ENCODE measurements at places on chromosomes 16 and 17.

DNA sequence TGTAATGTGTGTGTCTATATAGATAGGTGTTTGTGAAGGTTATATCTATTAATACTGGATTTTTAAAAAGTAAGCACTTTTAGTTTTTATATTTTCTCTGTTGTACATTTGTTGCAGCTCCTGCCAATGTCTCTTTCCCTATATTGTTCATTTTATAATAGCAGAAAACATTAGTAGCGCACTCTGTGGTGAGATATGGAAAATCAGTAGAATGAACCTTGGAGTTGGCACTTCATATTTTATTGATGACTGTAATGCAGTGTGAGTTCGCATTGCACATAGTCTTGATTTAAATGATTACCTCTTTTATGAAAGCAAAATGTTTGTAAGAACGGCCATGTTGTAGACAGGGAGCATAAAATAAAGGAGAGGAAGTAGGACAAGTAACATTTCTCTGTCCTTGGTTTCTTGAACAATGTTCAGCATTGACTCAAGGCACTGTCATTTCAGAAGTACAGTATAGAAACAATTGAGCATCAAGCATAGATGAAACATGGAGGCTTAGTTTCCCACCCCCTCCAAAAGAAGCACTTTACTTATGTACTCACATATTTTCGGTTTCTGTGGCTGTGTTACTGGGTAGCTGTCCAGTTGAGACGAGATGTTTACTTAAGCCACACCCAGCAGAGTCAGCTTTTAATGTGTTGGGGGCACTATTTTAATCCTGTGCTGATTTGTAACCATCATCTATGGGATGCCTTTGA, 74.0 kb downstream of the TANC2 start:
- no peak for DNase-seq

GRCh38 chr16:16908077-16908476, 529.1 kb downstream of the NPIPA7 start:
- no peak for DNase-seq

- no peak for DNase-seq
Observed at GRCh38 chr16:12758031-12758669, 45.5 kb downstream of the CPPED1 start.

DNA sequence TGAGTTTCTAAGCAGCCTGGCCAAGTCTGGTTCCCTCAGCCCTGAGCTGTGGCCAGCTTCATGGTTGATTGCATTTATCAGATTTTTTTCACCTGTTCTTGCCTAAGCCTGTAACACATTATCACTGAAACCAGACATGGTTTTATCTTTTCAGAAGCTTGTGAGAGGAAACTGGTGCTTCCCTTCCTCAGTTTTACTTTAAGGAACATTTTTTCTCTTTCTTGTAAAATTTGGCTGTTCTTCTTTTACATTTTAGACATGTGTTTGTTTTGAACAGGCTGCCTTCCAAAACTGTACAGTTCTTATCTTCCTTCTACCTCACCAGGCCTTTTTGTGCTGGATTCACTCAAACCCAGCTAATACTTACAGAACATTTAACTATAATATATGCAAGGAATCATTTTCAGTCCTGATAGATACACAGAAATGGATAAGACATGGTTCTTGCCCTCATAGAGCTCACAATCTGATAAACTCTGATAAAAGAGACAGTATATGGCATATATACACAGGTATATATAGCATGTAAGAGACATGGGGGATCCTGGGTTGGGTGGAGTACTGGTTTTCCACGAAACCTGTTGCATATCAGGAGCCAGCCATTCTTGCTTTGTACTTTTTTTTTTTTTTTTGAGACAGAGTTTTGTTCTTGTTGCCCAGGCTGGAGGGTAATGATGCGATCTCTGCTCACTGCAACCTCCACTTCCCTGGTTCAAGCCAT, 44.5 kb downstream of the ZNRF1 start:
- no peak for DNase-seq

DNA sequence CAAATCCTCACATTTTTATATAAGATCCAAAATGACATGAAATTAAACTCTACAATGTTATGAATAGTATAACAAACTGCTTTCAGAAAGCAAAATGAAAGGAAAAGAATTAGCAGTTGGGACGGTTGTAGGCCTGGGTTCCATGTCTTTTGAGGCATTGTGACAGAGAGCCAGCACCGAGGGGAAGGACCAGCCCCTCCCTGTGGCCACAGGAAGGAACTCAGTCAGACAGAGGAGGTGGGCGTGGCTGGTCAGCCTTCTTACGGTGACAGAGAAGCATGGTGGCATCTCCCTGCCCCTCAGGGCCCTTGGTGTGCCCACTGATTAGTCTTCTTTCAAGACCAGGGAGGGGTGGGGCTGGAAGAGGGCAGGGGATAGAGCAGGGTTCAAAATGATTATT, 5.7 kb downstream of the ZNF319 start:
- DNase-seq, result no peak

DNA sequence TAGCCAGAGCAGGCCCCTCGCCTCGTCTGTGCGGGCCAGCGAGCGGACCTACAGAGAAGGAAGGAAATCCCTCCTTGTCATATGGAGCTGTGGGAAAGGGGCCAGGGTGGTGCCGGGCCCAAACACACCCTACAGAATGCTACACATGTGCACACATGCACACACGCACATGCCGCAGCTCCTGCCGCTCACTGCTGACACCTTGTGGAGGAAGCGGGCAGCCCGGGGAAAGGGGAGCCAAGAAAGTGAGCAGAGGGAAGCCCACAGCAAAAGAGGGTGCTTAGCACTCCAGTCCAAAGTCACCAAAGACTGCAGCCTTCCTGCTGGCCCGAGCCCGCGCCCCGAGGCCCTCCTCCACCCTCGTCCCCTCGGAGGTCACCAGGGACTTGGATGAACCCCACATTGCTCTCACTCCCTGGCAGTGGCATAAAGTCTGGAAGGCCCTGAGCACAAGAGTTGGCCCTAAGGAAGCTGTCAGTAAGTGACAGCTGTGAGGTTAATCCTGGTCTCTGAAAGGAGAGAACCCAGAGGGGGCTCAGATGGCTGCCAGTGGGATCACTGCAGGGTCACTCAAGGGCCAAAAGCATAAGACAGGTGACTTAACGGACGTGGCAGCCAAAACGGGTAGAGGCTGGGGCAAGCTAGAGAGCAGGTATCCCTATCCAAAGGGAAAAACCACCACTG, 68.2 kb downstream of the MYO18A start:
- peak; percentile 10 for DNase-seq

DNA sequence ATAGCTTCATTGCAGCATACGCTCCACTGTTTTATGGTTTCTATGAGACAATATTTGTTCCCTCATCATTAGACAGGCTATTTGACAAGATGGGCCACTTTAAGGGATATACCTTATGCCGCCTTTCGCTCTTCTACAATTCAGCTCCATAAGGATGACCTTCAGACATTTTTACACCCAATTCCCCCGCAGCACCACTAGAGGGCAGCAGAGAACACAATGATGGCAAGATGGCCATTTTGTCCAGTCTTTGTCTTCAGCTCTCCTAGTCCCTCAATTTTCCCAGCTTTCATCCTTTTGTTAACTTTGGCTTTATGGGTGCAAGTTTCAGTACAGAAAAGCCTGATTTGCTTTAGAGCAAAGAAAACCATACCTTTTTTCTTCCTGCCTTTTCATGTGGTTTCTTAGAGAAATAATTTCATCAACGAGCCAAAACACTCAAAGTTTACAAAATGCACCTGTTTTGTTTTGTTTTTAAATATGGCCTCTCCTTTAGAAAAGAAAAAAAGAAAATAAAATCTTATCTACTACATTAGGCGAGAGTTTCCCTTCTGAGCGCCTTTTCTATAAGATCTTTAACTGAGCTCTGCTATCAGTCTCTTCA, 355.3 kb downstream of the TOX3 start:
- peak; percentile 21 for DNase-seq

- no peak for DNase-seq
Observed at GRCh38 chr17:55820675-55821074, 69.8 kb downstream of the PCTP start.

Data from NCI-H187 treated with DMSO at 0.1 percent for 48 hours (cell line).